ENCODE measurements at places on chromosomes 16 and 17.
A peak's percentile ranks its signal among the peaks of the same experiment; 100 is the strongest.

DNA sequence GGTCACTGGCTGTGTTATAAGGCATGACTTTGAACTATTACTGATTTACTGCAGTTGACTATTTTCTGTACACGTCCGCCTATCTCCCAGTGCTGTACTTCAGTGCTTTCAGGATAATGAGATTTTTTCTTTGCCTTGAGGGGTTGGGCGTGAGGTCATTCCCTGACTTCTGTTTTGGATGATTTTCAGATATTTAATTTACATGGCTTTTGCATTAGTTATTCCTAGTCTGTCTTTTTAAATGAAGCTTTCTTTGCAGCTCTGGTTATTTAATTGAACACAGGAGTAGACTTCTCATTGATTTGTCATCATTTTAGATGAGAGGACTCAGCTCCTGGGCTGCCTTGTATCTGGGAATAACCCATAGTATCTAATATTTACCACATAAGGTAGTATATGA, 23.7 kb downstream of the WIPF2 start:
- DNase-seq, result no peak

GRCh38 chr17:29590411-29591145, 1.1 kb upstream of the GIT1 start:
- peak; percentile 27 for DNase-seq

DNA sequence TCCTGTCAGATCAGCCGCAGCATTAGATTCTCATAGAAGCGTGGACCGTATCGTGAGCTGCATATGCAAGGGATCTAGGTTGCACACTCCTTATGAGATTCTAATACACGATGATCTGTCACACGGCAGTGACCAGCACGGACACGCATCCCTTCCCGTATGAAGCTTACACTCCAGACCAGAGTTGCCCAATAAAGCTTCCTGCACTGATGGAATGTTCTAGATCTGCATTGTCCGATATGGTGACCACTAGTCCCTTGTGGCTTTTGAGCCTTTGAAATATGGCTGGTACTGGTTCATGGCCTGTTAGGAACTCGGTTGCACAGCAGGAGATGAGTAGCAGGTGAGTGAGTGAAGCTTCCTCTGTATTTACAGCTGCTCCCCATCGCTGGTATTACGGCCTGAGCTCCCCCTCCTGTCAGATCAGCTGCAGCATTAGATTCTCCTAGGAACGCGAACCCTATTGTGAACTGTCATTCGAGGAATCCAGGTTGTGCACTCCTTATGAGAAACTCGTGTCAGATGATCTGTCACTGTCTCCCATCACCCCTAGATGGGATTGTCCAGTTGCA, 49.8 kb upstream of the ZCCHC14 start:
- no peak for DNase-seq

GRCh38 chr16:57141822-57142631, 43.8 kb downstream of the PSME3IP1 start:
- no peak for DNase-seq

DNA sequence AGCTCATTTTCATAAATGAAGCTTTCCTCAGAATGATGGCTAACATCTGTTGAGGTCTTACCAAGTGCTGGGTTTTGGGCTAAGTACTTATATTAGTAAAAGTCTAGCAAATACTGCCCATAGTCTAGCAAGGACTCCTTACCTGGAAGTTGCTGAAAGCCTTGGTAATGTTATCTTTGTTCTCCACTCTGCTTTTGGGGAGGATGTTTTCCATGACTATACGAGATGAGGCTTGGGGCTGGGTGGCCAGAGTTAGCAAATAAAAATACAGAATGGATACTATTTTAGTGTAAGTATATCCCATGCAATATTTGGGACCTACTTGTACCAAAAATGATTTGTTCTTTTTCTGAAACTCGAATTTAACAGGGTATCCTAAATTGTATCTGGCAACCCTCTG, 7.7 kb downstream of the CCL18 start:
- DNase-seq, result no peak

DNA sequence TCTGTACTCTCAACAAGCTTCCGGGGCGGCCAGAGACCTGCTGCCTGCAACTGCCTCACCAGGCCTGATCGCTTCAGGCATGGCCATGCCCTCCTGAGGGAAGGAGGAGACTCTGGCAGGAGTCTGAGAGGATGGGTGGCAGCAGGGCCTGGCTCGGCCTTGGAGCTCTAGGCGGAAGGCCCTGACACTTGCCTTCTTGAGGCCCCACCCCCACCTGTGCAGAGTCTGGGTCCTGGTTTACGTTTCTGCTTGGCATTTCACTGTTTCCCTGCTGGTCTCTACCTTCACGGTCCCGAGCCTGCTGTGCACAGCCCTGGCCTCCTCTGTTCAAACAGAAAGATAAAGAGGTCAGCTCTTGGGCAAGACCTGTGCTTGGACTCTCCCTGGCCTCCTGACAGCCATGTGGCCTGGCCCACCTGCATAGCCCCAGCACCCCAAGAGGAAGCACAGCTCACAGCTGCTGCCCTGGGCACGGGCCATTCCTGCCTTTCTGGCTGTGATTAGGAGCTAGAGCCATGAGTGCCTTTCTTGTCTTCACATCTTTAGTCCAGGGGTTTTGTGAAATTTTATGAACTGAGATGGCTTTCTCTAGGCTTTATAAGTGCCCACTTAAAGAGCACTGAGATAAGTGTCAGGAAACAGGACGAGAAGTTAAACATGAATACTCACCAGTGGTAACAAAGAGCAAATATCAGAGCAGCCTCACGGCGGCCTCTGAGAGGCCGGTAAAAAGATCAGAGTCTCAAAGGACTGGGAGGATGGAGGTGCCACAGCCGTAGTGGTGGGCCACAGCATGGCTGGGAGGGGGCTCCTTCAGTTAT, 25.6 kb upstream of the MTSS2 start:
- DNase-seq, result no peak

DNA sequence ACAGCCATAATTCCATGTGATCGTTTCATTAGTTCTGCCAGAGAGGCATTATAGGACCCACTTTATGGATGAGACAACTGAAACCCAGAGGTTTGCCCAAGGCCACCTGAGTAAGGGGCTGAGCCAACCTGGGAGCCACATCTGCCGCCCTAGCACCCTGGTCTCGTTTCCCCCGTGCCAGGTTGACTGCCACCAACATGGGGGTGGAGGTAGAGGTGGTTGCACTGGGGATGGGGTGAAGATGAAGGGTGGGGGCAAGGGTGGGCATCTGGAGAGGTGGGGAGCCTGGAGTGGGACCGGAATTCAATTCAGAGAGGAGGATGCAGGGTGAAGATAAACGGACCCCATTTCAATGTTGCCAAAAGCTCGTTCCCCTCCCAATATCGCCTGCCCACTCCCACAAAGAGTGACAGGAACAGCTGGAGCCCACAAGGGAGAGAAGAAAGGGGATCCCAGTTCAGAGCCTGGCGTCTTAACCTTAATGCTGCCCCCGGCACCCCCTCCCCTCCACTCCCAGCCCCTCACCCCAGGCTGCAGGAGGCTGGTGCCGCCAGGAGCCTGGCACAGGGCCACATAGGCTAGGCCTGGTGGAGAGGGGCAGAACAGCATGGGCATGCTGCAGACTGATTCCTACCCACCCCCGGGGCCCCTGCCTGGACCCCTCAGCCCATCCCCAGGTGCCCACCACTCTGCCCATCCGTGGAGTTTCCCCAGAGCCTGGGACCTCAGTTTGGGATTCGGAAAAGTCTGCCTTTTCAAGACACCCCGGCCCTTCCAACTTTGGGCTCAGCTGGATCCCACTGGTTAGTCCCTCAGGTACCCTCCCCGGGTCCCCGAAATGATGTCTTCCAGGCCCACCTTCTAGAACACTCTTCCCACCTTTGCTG, 29.6 kb downstream of the NGFR start:
- DNase-seq, result no peak

GRCh38 chr16:13856398-13856797, 63.6 kb upstream of the ERCC4 start:
- DNase-seq, result no peak

DNA sequence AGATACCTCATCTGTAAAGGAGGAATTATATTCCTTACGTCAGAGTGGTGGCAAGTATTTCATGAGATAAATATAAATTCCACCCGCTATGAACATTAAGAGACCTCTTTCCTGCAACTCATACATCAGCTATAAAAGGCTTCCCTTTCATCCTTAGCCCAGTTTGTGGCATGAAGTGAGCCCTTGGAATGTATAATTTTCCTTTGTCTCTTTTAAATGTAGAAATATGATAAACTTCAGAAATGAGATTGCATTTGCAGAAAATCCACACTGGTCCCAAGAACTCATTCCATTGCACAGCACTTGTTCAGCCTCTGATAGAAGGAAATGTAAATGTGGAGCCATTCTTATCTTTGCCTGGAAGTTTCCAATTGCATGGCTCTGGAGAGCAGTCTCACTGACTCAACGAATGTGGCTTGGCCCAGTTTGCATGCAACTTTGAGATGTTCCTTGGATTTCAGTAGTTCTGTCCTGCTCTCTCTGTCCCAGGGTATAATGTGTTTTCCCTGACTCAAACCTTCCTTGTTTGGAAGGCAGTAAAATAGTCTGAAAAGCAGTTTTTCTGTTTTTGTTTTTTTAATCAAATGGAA, 746.4 kb downstream of the CDH11 start:
- no peak for DNase-seq

DNA sequence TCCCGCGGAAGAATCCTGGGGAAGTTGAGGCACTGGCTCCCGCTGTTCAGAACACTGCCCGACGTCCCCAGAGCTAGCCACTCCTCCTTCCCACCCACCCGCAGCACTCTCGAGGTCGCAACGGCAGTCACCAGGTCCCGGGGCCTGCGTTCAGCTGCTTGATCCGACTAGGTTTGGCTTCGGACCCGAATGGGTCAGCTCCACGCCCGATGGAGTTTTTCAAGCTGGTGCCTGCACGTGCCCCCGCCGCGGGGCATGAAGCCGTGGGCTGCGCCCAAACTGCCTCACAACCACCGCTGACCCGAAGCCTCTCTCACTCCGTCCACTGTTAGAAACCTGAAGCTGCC, 12.4 kb upstream of the ODF4 start:
- DNase-seq, result no peak

DNA sequence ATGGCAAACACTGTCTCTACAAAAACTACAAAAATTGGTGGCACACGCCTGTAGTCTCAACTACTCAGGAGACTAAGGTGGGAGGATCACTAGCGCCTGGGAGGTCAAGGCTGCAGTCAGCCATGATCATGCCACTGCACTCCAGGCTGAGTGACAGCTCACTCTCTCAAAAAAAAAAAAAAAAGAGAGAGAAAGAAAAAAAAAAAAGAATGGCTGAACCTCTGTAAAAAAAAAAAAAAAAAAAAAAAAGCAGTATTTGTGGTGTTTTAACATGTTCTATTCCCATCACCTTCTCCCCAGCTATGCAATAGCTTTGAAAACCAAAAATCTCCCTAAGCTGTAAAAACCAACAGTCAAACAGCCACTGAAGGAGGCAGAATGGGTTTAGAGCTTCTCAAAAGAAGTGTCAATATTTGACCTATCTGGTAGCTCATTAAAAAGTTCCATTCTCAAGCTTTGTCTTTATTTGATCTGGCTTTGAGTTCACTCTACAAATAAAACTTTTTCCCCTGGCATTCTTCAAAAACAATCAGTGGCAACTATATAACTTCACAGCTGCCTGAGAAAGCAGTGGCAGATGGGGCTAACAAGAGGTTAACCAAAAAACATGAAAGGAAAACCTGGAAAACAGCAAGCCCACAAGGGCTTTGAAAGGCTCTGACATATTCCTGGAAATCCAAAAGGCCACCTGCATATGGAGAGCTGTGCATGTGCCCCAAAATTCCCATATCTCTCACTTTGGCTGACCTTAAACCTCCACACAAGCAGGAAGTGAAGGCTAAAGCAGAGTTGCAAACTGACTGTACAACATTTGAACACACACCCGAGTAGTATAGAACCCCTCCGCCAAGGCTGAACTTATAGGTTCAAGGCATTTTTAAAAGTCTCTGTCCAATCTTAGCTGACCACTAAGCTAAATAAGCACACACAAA, 36.0 kb downstream of the USP32 start:
- no peak for DNase-seq

GRCh38 chr16:23907457-23907902, 71.7 kb downstream of the PRKCB start:
- DNase-seq, result no peak

GRCh38 chr17:77675411-77675810, 283.1 kb upstream of the TNRC6C start:
- no peak for DNase-seq

DNA sequence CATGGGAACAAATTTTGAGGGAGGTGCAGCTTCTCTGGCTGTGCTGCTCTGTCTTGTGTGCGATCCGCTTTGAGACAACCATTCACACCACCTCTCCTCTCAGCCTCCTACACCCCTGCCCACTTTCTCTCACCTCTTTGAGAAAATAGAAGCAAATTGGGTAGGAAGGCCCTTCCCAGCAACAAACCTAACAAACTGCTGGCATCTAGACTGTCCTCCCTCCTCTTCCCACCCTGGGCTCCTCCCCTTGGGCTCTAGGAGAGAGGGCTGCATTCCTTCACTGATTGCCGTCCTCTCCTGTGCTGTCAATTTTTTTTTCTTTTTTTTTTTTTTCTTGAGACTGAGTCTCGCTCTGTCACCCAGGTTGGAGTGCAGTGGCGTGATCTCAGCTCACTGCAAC, 13.5 kb downstream of the CDIPT start:
- DNase-seq, result no peak

- no peak for DNase-seq
Measured at GRCh38 chr17:72063756-72064450, 56.9 kb upstream of the SOX9 start.

DNA sequence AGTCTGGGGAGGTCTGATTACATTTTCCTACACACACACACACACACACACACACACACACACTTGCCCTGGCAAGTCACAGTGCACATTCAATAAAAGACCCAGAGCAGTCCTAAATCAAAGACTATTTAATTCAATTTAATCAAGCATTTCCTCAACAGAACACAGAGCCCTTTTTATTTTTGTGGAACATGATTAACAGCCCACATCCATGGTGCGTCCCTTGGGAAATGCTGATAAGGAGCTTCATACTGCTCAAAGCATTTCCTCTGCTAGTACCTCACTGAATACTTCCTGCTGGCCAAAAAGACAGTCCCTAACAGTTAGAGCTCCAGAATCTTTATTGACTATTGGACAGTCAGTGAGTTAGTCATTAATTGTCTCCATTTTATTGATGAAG, 43.1 kb upstream of the MYH10 start:
- DNase-seq, result no peak

DNA sequence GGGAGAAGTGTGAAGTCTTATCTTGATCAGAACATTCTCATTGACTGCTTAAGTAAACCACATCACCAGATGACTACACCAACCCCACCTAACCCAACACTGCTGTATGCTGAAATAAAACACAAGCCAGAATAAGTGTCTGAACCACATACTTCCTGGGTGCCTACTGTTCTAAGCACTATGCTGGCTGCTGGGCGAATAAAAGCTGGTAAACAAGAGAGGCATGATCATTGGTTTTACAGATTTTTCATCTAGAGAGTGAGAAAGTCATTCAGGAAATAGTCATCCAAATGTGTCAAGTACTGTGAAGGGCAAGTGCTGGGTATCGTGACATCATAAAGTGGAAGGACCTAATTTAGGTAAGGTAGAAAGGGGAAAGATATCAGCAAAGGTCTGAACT, 199.0 kb upstream of the SOX9 start:
- DNase-seq, result no peak
